ENCODE measurements at places on chromosomes 4 and X.

- DNase-seq: no peak
Observed at GRCh38 chr4:2732526-2732925, 23.6 kb downstream of the TNIP2 start.

- no peak for DNase-seq
Observed at GRCh38 chr4:72377491-72378194, 191.4 kb downstream of the ADAMTS3 start.

GRCh38 chr4:1802151-1802715, 9.1 kb downstream of the FGFR3 start:
- no peak for DNase-seq

GRCh38 chr4:182874304-182874751, 42.9 kb downstream of the DCTD start:
- DNase-seq: no peak

DNA sequence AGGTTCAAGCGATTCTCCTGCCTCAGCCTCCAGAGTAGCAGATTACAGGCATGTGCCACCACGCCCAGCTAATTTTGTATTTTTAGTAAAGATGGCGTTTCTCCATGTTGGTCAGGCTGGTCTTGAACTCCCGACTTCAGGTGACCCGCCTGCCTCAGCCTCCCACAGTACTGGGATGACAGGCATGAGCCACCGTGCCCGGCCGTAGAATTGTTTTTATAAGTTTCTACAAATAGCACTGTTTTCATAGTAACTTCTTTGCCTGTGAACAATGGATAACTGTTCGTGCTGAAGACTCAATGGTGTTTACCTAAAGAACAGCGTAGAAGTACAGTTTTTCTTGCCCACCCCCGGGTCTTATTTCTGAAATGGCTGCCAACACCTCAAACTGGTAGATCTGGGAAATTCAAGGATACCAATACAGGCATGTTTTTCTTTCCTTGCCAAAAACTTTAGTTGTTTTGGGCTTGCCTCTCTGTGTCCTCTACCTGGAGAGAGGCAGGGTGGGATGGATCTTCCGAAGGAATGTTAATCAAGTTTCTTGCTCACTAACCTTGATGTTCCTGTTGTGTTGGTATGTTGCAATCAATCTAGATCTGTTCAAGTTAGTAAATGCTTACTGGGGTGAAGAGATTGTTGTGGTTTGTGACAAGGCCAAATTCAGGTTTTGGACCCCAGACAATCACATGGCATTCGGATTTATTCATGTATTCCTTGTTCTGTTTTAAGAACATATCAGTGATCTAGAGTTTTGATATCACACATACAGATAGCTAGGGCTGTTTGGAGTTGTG, 2.8 kb upstream of the RUFY3 start:
- no peak for DNase-seq

- no peak for DNase-seq
Observed at GRCh38 chr4:17168571-17168970, 270.1 kb upstream of the LDB2 start.

- DNase-seq: no peak
Observed at GRCh38 chr4:118765399-118765798, 70.5 kb downstream of the SEC24D start.

GRCh38 chrX:36957425-36958328, 50.5 kb upstream of the FAM47C start:
- no peak for DNase-seq

DNA sequence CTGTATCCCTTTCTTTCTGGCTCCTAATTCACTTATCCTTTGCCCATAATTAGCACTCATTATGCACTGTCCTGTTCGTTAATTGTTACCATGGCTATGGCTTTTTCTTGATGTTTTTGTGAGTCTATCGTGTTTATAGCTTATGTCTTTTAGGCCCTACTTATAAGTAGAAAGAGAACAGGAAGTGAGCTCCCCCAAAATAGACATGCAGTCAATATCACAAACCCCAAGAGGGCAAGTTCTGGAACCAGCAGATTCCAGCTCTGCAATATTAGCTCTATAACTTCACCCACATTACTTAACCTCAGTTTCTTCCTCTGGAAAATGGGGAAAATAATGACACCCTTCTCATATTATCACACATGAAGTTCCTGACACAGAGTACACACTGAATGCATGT, 7.4 kb upstream of the HS3ST1 start:
- DNase-seq: no peak

GRCh38 chrX:153900831-153901752, 3.4 kb upstream of the AVPR2 start:
- peak; percentile 51 for DNase-seq

DNA sequence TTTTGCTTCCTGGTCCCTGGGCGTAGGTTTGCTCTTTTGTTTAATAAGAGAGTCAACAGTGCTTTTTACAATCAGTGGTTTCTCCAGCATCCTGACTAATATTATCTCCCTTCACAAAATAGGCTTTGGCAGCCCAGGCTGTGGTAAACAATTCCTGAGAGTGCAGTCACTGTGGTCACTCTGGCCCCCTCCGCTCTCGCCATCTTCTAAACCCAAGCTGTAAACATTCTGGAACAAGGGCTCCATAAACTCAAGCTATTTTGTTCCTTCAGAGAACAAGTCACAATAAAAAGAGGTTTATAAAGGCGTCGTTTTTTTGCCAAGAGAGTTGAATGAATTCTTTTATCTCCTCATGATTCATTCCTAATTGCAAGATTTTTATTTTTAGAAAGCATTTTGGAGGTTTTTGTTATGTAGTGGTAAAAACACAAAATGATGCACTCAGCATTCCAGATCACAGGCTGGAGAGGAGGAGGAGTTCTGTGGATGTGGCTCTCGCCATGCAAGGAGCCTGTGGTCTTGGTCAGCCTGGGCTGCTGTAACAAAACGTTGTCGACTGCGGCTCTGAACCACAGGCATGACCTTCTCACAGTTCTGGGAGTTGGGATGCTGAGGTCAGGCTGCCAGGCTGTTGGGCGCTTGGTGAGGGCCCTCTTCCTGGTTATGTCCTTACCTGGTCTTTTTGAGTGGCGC, 486.4 kb upstream of the FAT1 start:
- no peak for DNase-seq

DNA sequence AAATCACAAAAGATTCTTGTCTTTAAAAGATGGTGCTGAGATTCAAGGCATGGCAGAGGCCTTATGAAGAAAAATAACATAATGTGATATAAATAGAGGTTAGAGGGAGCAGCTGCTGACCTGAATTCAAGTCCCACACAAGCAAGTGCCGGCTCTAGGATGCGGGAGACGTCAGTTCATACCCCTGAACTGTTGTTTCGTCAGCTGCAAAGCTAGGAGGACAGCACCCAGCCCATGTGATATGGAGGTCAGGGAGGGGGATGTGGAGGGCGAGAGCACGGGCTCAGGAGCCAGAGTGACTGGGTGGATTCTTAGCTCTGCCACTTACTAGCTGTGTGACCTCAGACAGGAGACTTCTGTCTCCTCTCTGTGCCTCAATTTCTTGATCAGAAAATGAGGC, 77.9 kb downstream of the JAKMIP1 start:
- no peak for DNase-seq

GRCh38 chr4:14943749-14944148, 58.5 kb upstream of the CPEB2 start:
- DNase-seq: no peak

DNA sequence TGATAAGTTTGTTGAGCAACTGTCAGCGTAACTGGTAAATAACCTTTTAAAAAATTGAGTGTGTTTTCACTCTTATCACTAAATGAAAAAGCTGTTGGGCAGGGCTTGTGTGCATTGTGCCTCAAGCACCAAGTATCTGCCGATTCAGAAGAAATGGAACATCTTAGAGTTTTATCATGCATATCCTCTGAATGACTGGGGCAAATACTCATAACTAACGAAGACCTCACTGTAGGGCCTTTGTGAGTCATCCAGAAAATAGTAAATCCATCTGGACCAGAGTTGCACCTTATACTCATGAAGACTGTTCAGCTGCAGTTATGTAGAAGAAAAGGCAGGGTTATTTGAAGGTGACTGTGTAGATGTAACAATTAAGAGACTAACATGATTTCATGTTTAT, 222.1 kb downstream of the CAMK2D start:
- DNase-seq: no peak

DNA sequence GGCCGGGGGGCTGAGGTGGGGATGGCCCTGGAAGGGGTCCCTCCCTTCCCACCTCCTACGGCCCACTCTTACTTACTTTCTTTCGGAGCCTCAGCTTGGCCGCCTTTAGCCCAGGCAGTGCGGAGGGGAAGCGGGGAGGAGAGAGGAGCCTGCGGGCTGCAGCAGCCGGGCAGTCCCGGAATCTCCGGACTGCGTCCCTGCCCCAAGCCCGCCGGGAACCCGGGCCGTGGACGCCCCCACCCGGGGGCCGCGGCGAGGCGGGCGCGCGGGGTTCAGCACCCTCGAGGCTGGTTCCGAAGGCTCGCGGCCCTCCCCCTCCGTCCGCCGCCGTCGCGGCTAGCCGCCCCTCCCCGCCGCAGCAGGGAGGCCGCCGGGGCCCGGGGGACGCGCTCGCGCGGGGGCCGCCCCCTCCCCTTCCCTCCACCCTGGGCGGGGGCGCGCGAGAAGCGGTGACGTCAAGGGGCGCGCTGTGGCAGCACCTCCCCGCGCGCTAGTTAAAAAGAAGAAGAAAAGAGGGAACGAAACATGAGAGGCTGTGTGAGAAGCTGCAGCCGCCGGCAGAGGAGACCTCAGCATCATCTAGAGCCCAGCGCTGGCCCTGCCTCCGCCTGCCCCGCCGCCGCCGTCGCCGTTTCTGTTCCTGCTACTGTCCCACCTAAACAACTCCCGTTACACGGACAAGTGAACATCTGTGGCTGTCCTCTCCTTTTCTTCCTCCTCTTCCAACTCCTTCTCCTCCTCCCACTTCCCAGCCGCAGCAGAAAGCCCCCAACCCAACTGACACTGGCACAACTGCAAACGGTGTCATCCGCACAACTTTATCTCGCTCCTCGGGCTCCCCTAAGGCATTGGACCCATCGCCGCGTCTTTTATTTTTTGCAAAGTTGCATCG, at the start of gene HHIP:
TSS of gene HHIP (plus strand) at position 526 of the 892 bp plus-strand sequence. CDS start 520 bp downstream, outside the sequence.
- DNase-seq: no peak

- DNase-seq: peak; percentile 42
Observed at GRCh38 chrX:120365320-120365719, 3.4 kb downstream of the ATP1B4 start.

- DNase-seq: no peak
Observed at GRCh38 chr4:11155208-11155867, 273.4 kb downstream of the HS3ST1 start.

DNA sequence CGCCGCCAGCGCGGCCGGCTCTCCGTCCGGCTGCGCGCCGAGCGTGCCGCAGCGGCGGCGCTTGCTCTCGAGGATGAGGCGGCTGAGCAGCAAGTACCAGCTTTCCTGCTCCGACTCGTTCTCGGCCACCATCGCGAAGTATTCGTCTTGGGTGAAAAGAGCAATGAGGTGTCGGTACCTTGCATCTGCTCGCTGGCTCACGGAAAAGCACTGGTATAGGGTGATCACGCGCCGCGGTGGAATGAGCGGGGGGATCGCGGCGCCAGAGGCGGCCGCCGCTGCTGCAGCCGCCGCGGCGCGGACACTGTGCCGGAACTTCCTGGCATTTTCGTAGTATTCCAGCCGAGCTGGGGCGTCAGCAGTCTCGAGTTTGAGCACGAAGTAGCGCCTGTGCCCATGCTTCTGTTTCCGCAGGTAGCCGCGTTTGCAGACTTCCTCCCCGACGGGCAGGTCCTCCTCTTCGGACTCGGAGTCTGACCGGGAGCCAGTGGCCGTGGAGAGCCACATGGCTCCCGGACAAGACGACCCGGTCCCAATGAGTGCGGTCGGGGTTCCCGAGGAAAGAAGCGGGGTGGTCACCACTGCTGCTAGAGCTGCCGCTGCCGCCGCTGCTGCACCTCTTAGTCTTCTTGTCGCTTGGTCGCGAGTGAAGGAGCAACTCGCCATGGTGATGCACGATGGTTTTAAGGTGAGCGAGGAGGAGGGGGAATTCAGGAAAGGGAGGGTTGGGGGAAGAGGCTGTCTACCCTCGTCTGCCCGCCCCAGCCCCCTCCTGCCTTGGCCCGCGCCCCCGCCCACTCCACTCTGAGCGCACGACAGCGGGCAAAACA, 469 bp downstream of the IRS4 start:
- DNase-seq: no peak

GRCh38 chr4:76905521-76905920, 7.6 kb upstream of the SOWAHB start:
- DNase-seq: no peak

DNA sequence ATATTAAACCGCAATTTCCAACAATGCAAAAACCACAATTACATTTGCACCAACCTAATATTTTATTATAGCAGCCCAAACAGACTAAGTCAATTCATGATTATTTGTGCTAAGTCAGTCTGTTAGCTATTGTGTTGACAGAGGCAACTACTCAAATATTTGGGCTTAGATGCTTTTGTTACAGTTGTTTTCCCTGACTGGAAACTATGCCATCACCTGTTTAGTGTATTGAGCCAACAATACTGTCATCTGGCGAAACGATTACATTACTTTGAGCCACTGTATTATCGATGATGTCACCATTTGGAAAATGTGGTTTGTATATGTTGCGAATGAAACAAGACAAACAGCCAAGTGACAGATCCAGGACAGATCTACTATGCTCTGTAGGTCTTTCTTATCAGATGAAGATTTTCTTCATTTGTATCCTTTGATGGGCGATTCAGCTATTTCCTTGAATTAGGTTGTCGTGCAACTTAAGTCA, 38.7 kb upstream of the INTS6L start:
- DNase-seq: no peak

GRCh38 chrX:115549008-115549407, 12.0 kb upstream of the PLS3 start:
- no peak for DNase-seq

- DNase-seq: no peak
Observed at GRCh38 chr4:145909773-145910172, 28.9 kb downstream of the ZNF827 start.

DNA sequence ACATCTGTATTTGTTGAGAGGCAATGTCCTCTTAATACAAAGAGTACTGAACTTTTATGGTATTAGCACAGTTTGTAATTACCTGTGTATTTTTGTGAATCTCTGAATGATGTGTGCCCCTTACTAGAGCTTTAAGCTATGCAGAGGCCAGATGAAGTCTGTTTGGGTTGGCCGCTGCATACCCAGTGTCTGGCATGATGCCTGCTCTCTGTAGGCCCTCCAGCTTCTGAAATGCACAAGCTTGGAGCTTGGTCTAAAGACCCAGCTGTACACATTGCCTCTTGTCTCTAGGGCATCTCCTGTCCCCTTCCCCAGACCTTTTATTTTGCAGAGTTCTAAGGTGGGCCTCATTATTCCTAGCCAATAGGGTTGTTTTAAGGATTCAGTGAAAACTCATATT, 68.6 kb downstream of the CDS1 start:
- no peak for DNase-seq

DNA sequence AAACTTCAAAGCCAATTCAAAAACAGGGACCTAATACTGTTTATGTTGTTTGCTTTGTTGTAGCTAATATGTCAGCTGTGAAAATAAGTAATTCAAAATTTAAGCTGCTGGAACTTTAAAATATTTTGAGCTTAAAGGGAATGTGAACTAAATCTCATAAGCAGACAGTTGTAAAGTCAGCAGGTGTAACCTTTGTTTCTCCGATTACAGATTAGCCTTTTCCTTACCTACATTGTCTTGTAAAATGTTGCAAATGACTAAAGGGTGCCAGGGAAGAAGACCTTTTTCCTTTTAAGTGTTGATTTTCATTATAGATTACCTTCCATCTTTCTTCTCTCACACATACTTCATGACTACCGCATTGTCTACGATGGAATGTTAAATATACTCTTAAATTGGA, 405.1 kb downstream of the KCNIP4 start:
- no peak for DNase-seq
